ENCODE measurements at places on chromosomes 5 and 9. TPM values are rescaled to one million over a fixed set of nuclear protein-coding genes. Genes with fewer than 3 reads are reported as not detected.

The BSPRY gene
- total RNA-seq, result not detected

The GFM2 gene
- 25.9 TPM for total RNA-seq

The MARCHF11 gene
- not detected for total RNA-seq

The SLC6A18 gene
- not detected for total RNA-seq

The IL4 gene
- not detected for total RNA-seq

The ESM1 gene
- 379 TPM for total RNA-seq

The NUTM2F gene
- not detected for total RNA-seq

The MCCC2 gene
- total RNA-seq, result 9.9 TPM

The SPRY4 gene
- 11.3 TPM for total RNA-seq

The ZNF366 gene
- total RNA-seq, result 12.3 TPM

The PDE6A gene
- total RNA-seq, result 0.06 TPM

The PCDHGC4 gene
- total RNA-seq, result 0.49 TPM

All from bladder microvascular endothelial cell (primary cell).